ENCODE measurements at places on chromosomes 1 and 21. TPM values are rescaled to one million over a fixed set of nuclear protein-coding genes. Genes with fewer than 3 reads are reported as not detected.

Gene MAGOH
- 37.5 TPM for total RNA-seq

Gene NUDT4B
- 7.9 TPM for total RNA-seq

GRCh38 chr1:227490478-227490877 is 72.9 kb upstream of the ZNF678 start:
- DNase-seq: no peak
- H3K4me3 ChIP-seq: no peak overlapping the region
- H3K27ac ChIP-seq: no peak overlapping the region
- no peaks in the 10 kb centered on the region for H3K4me1 ChIP-seq
- no peaks in the 10 kb centered on the region for H3K27me3 ChIP-seq

GRCh38 chr1:62746086-62746808 is 37.7 kb upstream of the ATG4C start:
- H3K27ac ChIP-seq: no peak overlapping the region
- H3K4me3 ChIP-seq: peak overlapping the region; percentile 50
- no peaks in the 10 kb centered on the region for H3K27me3 ChIP-seq
- H3K4me1 ChIP-seq: no peaks in the 10 kb centered on the region

GRCh38 chr1:15540186-15540585 is 13.5 kb downstream of the DNAJC16 start:
- no peak overlapping the region for H3K4me3 ChIP-seq
- DNase-seq: no peak
- H3K36me3 ChIP-seq: peaks cover 11% of the 10 kb centered on the region
- H3K27ac ChIP-seq: no peak overlapping the region

DNA sequence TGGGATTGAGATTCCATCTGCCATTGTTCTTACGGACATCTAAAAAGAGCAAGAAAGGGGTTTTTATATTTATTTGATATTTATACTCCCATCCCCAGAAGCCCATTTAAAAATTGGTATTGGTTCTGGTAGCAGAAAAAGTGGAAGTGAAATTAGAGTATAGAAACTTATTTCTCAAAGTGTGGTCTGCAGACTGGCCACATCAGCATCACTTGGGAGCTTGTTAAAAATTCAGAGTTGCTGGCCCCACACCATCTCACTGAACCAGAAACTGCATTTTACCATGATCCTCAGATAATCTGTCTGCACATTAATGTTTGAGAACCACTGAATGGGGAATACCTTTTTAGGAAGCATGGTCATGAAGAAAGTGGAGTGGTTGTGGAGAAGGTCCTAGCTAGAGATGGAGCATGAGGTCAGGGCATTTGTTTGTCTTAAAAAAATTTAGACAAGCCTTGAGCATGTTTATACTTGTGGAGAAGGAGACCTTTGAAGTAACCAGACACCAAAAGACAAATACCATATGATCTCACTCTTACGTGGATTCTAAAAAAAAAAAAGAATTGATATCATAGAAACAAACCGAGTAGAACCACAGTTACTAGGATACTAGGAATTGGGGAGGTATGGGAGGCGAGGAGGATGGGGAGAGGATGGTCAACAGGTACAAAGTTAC is 116.3 kb downstream of the ST6GALNAC3 start:
- H3K27me3 ChIP-seq: no peaks in the 10 kb centered on the region
- H3K27ac ChIP-seq: no peak overlapping the region
- H3K36me3 ChIP-seq: no peaks in the 10 kb centered on the region
- DNase-seq: no peak
- H3K4me1 ChIP-seq: no peaks in the 10 kb centered on the region

Measured in breast epithelium (tissue), 4 donors.